Germinal center (tissue), 1 donor: ENCODE measurements at places on chromosomes 7 and 10.
A peak's percentile ranks its signal among the peaks of the same experiment; 100 is the strongest.

GRCh38 chr7:75639886-75640190 lies 98.9 kb downstream of the HIP1 start:
- DNase-seq: no peak

DNA sequence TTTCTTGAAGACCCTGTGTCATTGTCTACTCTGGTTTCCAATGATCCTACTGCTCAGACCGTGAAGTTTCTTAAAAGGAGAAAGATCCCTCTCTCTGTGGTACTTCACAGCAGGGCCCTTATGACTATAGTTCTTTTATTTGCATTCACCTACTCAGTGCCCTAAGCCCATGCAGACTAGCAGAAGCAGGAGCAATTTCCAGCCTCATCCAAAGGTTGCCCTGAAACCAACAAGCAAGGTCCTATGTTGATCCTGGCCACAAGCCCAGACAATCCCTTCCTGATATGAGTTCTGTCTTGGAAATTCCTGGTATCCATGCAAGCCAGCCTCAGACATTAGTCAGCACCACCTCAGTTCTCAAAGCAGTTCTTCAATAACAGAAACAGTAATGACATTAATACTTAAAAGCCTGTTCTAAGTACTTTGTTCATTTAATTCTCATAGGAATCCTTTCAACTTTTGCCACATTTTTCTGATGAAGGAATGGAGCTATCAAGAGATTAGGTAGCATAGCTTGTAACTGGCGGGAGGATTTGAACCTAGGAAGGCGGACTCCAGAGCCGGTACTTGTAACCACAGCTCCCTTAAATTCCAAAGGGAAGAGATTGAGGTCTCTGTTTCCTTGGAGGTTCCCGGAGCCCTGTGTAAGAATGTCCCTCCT lies 58.1 kb upstream of the ST8SIA6 start:
- DNase-seq: no peak

- no peak for DNase-seq
These were observed 58.1 kb downstream of the MINPP1 start for GRCh38 chr10:87562750-87563149.

- no peak for DNase-seq
These were observed 352.0 kb downstream of the PCDH15 start for GRCh38 chr10:54449056-54449455.

- no peak for DNase-seq
These were observed 2.6 kb downstream of the MEST start for GRCh38 chr7:130494431-130494858.

DNA sequence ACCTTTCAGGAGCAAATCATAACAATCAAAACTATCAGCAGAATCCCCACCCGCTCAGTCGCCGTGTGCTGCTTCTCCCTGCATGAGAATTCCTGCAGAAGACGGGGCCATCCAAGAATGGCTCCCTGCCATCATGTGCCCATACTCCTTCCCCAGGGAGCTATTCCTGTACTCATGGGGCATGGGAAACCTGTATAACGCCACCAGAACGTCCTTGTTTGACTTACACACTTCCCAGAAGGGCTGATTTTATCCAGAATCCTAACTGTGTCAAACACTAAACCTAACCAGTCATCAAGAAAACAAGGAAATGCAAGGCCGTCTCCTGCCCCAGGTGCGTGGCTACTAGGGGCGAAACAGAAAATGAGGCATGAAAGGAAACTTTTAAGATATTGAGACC lies 16.0 kb downstream of the DIP2C start:
- no peak for DNase-seq

DNA sequence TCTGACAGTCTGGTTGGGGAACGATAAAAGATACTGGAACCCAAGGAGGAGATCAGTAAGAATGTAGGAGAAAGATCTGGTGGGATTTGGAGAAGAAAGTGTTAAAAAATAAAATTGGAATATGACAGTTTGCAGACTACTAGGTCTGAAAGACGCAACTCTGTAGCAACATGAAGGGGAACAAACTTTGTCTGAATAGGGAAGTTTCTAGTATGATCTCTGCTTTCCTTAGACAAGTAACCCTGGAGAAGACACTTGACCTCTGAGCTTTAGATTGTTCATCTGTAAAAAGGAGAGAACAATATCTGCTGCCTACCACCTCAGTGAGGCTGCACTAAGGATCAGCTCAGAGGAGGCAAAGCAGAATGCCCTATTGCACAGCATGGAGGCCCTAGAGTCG lies 3.0 kb upstream of the PRSS1 start:
- DNase-seq: no peak

DNA sequence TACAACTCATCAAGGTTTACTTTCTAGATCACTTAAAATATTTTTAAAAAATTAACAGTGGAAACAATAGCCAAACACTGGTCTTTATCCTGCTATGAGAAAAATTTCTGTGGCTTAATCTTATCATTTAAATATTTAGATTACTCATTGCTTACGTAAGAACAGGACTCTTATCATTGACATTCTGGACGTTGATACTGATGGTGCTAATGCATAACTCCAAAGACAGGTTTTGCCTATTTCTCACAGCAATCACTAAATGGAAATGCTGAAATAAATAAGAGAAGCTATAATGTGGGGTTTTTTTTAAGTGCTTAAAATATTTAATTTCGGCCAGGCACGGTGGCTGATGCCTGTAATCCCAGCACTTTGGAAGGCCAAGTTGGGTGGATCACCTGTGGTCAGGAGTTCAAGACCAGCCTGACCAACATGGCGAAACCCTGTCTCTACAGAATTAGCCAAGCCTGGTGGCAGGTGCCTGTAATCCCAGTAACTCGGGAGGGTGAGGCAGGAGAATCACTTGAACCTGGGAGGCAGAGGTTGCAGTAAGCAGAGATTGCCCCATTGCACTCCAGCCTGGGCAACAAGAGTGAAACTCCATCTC lies 195.0 kb downstream of the HGF start:
- no peak for DNase-seq

DNA sequence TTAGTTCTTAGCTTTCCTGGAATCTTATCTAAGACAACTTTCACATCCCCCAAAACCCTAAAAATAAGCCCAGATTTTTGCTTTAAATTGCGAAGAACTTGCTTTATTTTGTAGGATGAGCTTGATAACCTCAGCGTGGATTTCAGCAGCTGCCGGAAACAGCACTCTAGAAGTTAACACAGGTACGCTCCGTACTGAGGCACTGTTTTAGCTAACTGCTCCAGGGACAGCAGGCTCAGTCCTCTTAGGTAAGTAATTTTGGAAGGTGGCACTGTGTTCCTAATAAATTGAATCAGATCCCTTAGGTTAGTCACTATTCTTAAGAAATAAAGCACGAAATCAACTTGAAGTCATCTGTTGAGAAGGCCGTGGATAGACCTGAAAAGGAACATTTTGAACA lies 2.2 kb upstream of the AUTS2 start:
- DNase-seq: no peak

GRCh38 chr10:78013564-78013963 lies 15.8 kb downstream of the POLR3A start:
- no peak for DNase-seq

- no peak for DNase-seq
These were observed 56.0 kb downstream of the UBE2H start for GRCh38 chr7:129896568-129897382.

DNA sequence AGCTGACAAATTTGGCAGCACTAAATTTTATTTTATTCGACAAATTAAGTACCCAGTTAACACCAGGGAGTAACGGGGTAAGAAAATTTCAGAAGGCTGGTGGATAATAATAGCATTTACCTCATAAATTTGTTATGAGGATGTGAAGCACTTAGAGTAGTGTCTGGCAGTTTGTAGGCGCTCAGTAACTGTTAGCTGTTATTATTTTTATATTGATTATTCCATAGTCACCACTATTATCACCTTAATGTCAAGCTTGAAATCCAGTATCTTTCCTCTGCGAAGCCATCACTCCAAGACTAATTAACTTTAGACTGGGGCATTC lies 563 bp upstream of the COA1 start:
- DNase-seq: no peak

DNA sequence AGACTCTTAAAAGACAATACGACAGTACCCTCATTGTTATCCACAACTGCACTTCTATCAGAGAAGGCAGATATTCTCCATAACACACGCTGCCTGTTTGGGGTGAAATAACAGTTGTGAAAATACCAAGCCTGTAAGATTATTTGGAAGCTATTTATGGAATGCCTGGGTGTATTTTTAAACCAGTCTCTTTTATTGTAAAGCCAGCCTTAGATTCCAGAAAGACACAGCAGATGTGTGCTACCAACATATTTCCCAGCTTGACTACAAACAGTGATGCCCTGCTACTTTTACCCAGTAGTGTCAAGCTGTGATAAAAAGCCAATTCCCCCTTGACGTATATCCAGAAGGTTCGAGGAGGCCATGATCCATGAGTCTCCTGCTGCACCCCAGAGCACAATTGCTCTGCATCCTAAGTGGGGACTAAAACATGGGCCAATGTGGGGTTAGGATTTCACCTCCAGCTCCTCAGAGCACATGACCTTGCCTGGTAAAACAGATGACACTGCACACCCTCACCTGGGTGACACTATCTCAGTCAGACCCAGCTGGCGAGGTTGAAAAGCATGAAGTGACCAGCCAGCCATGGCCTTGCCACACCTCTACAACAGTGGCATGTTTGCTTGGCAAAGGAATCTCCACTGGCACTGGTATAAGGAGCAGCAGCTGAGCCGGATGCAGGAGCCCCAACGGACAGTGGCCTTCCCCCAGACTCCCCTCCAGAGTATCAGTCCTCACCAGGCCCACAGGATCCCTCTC lies 62.2 kb downstream of the GFRA1 start:
- no peak for DNase-seq

DNA sequence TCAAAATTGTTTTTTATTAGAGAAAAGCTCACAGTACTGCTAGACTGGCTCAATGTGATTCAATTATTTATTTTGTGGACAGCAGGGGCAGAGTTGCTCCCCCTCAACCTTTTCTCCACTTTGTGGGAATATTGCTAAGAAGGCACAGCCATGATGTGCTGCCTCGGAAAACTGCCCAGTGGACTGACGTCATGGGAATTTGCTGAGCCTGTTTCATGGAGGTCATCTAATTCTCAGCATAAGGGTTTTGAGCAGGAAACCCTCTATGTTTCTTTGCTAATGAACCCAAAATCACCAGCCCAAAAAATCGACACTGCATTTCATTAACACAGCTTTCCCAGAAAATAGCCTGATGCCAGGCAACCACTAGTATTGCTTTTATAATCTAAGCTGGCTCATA lies 228.8 kb upstream of the FAM3C start:
- DNase-seq: no peak

- no peak for DNase-seq
These were observed 361.1 kb upstream of the IGFBP3 start for GRCh38 chr7:46282155-46282554.

- no peak for DNase-seq
These were observed 26.1 kb upstream of the AP5Z1 start for GRCh38 chr7:4749363-4749762.

- DNase-seq: no peak
These were observed 96.0 kb downstream of the GATA3 start for GRCh38 chr10:8150401-8150905.

DNA sequence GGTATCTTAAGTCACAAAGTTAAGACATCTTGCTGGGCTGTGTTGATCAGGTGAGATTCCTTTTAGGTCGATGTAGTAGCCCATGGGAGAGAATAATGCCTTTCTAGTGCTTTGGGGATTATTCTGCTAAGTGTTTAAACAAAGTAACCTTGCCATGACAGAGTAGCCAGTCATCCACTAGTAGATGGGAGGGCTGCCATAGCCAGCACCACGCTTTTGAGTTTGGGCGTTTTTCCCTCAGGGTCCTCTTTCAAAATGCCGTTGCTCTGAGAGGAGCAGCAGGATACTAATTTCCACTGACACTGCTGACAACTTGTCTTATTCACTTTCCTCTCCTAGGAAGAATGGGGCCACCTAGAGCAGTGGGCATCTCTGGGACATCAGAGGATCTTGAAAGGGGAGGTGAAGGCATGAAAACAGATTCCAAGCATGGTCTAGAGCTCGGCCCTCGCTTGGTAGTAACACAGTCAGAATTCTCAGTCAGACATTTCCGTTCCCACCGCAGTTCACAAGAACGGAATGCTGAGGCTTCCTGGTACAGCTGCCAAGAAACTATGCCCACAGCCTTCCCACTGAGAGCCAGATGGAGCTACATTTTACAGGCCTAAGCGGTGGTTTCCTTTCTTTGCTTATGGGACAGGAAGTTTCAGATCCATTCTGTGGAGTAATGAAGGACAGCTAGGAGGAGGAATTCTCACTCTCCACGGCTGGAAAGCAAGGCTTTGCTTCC lies 15.3 kb upstream of the RSU1 start:
- DNase-seq: no peak

GRCh38 chr7:140639366-140640053 lies 1.1 kb downstream of the DENND2A start:
- no peak for DNase-seq

- DNase-seq: no peak
These were observed 96.4 kb downstream of the CREM start for GRCh38 chr10:35223016-35223415.

- DNase-seq: peak; percentile 33
These were observed 80.8 kb upstream of the PLXNA4 start for GRCh38 chr7:132656846-132657776.

- DNase-seq: no peak
These were observed 275.4 kb downstream of the GLRX3 start for GRCh38 chr10:130411496-130412085.

GRCh38 chr7:95095966-95096540 lies 188.7 kb downstream of the PPP1R9A start:
- DNase-seq: no peak

DNA sequence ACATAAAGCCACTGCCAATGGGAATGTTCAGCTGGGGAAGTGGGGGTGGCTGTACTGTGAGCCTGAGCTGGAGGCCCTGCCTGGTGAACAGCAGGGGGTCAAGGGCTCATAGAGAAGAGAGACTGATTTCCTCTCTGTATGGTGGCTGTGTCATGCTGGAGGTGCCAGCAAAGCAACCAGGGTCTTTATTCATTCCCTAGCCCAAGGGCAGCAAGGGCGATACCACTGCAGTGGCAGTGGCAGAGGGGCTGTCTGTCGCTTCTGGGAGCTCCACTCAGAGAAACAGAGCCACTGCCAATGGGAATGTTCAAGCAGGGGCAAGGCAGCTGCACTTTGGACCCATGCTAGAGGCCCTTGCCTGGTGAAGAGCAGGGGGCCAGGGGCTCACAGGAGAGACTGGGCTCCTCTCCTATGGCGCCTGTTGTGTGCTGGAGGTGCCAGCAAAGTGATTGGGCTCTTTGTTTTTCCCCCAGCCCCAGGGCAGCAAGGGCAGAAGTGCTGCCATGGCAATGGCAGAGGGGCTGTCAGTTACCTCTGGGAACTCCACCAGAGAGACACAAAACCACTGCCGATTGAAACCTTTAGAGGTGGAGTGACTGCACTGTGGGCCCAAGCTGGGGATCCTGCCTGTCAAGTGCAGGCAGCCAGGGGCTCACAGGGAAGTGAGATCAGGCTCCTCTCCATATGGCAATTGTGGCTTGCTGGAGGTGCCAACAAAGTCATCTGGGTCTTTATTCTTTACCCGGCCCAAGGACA lies 545.1 kb downstream of the SH2D4B start:
- no peak for DNase-seq

DNA sequence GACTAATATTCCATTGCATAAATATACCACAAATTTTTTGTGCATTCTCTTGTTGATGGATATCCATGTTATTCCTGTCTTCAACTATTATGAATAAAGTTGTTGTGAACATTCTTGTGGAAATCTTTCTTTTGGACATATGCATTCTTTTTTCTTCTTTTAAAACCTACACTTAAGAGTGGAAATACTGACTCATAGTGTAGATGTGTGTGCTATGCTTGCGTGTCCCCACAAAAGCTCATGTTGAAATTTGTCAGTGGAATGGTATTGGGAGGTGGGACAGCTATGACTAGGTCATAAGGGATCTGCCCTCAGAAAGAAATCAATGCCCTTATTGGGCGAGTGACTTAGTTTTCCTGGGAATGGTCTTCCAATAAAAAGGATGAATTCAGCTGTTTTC lies 203.6 kb upstream of the PRSS58 start:
- no peak for DNase-seq

- no peak for DNase-seq
These were observed 10.8 kb downstream of the NKX6-2 start for GRCh38 chr10:132774902-132775863.
